ENCODE measurements at places on chromosomes 4 and X. TPM values are rescaled to one million over a fixed set of nuclear protein-coding genes. Genes with fewer than 3 reads are reported as not detected.

GRCh38 chrX:83185010-83185409 is 323.1 kb upstream of the POU3F4 start:
- DNase-seq: no peak
- no peaks in the 10 kb centered on the region for H3K36me3 ChIP-seq
- no peaks in the 10 kb centered on the region for H3K27me3 ChIP-seq
- no peak overlapping the region for H3K27ac ChIP-seq
- no peaks in the 10 kb centered on the region for H3K4me1 ChIP-seq
- H3K4me3 ChIP-seq: no peak overlapping the region

GRCh38 chrX:136251041-136251991 is at the start of gene MAP7D3:
TSS of gene MAP7D3 (minus strand) at chrX:136251400. CDS start at chrX:136251358, 42 bp downstream.
- no peaks in the 10 kb centered on the region for H3K36me3 ChIP-seq
- no peaks in the 10 kb centered on the region for H3K4me1 ChIP-seq
- H3K27ac ChIP-seq: peak within 1 kb of the TSS; percentile 60
- DNase-seq: peak; percentile 44
- H3K27me3 ChIP-seq: no peaks in the 10 kb centered on the region

DNA sequence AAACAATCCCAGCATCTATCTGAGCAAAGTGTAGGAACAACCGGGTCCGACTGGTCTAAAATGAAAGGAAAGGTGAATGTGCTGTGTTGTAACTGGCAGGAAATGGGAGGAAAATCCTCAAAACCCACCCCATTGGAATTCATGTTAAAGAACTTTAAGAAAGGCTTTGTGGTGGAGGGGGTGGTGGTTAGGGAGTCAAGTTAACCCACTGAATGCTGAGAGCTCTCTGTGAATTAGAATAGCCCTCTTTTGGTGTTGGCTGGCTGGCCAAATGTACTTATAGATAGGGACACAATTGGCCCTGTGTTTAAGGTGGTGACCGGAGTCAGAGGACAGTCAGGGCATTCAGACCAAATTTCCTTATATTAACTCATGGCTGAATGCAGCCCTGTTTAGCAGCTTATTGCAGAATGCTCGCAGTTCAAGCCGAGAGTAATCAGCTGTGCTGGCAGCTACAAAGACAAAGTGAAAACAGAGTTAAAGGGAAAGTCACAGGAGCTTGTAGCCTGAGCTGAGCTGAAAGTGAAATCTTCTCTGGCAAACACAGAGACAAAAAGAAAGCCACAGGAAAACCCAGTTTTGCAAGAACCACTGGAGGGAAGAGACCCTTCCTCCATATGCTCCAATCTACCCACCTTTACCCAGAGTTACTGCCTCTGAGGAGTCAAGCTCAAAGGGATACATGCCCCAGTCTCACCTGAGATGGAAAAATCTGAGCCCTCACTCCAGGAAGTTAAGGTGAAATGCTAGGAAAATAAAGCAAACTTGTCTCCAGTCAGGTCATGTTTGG is 38.5 kb upstream of the UGT2B7 start:
- H3K4me3 ChIP-seq: no peak overlapping the region
- DNase-seq: no peak
- H3K4me1 ChIP-seq: peaks cover 28% of the 10 kb centered on the region

- no peak for DNase-seq
- no peak overlapping the region for H3K4me3 ChIP-seq
- H3K36me3 ChIP-seq: no peaks in the 10 kb centered on the region
- H3K27ac ChIP-seq: no peak overlapping the region
- H3K4me1 ChIP-seq: no peaks in the 10 kb centered on the region
Measured at GRCh38 chrX:41556958-41557357, 109.8 kb downstream of the NYX start.

DNA sequence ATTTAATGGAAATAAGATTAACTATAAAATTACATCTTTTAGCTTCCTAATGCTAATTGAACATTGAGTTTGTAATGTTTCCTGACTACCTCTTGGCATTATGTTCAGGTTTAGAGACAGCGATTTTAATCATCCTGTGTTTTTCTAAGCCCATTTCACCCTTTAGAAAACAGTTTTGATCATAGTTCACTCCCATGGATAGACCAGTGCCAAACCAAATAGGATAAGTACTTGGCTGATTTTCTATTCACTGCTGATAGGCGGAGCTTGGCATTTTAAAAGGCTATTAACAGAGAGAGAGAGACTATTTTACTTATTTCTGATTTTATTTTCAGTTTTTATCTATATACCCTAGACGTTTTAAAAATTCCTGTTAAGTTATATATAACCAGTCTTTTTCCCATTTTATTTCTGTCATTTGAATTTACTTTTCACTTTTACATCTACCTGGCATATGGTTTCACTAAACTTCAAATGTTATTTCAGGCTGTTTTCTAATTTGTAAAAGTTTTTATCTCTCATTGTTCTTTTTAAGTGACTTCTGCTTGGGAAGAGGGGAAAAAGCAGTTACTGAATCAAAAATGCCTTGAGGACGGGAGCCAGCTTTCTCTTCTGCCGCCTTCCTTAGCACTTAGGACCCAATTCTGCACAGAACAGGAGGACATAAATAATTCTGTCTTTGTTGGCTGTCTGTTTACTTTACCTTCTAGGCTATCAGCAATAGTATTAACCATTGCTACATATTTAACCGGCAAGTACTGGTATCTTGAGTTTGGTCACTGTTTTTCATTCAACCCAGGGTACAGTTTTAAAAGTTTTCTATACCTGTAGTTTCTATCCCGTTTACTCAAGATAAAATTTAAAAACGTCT is 46.4 kb downstream of the SGMS2 start:
- no peak overlapping the region for H3K4me3 ChIP-seq
- no peaks in the 10 kb centered on the region for H3K27me3 ChIP-seq
- H3K36me3 ChIP-seq: no peaks in the 10 kb centered on the region
- H3K4me1 ChIP-seq: no peaks in the 10 kb centered on the region
- no peak for DNase-seq

DNA sequence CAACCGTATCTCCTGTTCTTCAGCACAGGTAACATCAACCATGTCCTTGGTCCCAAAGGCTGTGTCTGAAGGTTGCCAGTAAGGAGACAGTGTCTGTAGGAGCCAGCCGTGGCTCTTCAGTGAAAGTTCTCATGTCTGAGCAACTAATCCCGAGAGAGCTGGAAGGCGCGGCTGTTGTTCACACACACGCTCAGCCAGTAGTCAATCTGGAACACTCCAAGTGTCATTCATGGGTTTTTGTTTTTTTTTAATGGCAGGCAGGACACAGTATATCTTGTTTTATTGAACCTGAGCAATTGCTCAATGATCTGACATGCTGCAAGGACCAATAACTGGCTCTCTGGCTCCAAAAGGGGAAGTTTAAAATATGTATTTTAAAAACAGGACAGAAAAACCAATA is 48.4 kb upstream of the MAP3K15 start:
- no peak overlapping the region for H3K27ac ChIP-seq
- H3K4me1 ChIP-seq: peaks cover 9% of the 10 kb centered on the region
- no peaks in the 10 kb centered on the region for H3K36me3 ChIP-seq
- H3K4me3 ChIP-seq: no peak overlapping the region
- DNase-seq: no peak

DNA sequence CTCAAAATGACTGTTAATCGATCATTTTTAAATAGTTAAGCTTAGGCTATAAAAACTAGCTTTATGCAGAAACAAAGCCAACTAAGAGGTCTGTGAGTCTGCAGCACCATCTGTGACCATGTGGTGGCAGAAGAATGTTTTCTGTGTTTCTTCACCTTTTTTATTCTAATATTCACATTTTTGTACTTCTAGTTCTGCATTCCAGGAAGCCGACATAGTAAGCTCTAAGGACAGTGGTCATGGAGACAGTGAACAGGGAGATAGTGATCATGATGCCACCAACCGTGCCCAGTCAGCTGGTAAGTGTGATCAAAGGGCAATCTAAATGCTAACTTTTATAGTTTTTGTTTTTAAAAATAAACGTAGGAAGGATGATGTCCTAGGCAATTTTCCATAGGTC is 5.6 kb downstream of the PCDH10 start:
- H3K36me3 ChIP-seq: no peaks in the 10 kb centered on the region
- no peak overlapping the region for H3K4me3 ChIP-seq
- H3K27ac ChIP-seq: no peak overlapping the region
- no peaks in the 10 kb centered on the region for H3K4me1 ChIP-seq

GRCh38 chr4:10747186-10747585 is 62.6 kb upstream of the CLNK start:
- no peaks in the 10 kb centered on the region for H3K27me3 ChIP-seq
- no peaks in the 10 kb centered on the region for H3K4me1 ChIP-seq
- no peak overlapping the region for H3K27ac ChIP-seq
- H3K4me3 ChIP-seq: no peak overlapping the region

GRCh38 chr4:11596989-11597388 is 168.3 kb upstream of the HS3ST1 start:
- no peak overlapping the region for H3K27ac ChIP-seq
- DNase-seq: no peak
- no peaks in the 10 kb centered on the region for H3K4me1 ChIP-seq
- H3K27me3 ChIP-seq: no peaks in the 10 kb centered on the region
- H3K36me3 ChIP-seq: no peaks in the 10 kb centered on the region
- H3K4me3 ChIP-seq: no peak overlapping the region

DNA sequence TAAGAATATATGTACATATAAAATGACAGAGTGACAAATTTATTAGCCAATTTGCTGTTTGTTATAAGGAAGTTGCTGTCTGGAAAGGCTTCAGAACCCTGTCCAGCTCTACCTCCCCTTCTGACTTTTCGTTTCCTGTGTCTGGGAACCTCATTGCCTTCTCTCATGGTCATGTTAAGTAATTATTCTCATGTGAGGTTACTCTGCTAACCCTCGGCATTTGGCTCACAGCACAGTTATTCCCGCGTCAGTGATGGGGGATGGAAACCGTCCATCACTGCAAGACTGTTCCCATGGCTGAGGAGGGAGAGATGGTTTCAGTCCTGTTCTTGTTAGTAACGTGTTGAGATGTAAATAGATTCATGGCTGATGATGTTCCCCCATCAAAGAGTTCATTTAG is 11.9 kb downstream of the EDNRA start:
- no peak overlapping the region for H3K27ac ChIP-seq
- no peaks in the 10 kb centered on the region for H3K36me3 ChIP-seq
- H3K4me3 ChIP-seq: no peak overlapping the region
- DNase-seq: no peak
- no peaks in the 10 kb centered on the region for H3K27me3 ChIP-seq
- H3K4me1 ChIP-seq: no peaks in the 10 kb centered on the region

DNA sequence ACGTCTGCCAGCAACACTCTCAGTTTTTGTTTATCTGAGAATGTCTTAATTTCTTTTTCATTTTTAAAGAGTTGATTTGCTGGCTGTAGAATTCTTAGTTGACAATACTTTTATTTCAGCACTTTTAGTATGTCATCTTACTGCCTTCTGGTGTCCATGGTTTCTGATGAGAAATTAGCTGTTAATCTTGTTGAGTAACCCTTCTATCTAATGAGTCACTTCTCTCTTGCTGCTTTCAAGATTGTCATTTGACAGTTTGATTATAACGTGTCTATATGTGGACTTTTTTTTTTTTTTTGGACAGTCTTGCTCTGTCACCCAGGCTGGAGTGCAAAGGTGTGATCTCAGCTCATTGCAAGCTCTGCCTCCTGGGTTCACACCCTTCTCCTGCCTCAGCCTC is 24.0 kb upstream of the TMEM255A start:
- DNase-seq: no peak
- no peaks in the 10 kb centered on the region for H3K4me1 ChIP-seq
- no peak overlapping the region for H3K27ac ChIP-seq
- H3K36me3 ChIP-seq: no peaks in the 10 kb centered on the region
- no peaks in the 10 kb centered on the region for H3K27me3 ChIP-seq

GRCh38 chrX:48714573-48714972 is 18.0 kb downstream of the SUV39H1 start:
- H3K4me1 ChIP-seq: peaks cover 19% of the 10 kb centered on the region
- H3K4me3 ChIP-seq: no peak overlapping the region
- H3K27me3 ChIP-seq: no peaks in the 10 kb centered on the region
- no peaks in the 10 kb centered on the region for H3K36me3 ChIP-seq

DNA sequence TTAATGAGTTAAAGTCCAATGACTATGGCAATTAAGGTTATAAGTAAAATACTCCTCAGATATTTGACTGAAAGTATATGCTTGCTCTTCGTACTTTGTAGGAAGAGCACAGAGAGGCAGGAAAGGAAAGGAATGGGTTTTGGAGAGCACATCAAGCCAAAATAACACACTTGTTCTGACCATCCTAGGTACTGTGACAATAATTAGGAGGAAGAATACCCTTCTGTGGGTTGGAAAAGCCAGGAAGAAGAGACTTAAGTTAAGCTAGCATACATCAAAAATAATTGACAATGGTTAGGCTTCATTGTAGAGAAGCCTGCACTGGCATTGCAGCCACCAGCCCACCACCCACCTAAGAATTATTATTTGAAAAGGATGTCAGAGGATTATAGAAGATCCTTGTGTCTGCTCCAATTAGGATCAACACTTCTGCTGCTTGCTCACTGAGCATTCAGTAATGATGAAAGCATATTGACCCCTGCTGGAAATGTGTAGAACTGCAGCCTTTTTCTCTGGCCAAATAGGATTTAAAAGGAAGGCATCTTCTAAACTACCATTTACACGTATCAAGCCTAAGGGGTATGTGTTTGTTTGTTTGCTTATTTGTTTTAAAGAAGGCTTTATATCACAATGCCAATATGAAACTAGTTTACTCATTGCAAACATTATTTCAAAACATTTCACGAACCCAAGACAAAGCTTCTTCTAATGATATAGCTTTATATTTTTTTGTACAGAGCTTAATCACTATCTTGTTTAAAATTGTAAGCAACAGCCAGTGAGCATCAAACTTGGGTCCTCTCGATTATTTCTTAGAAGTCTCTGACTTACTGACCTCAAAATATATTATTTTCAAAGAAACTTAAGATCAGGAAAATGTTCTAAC is 286.2 kb upstream of the TET2 start:
- no peaks in the 10 kb centered on the region for H3K27me3 ChIP-seq
- H3K27ac ChIP-seq: no peak overlapping the region
- DNase-seq: peak; percentile 47
- H3K4me3 ChIP-seq: no peak overlapping the region

The TAPT1 gene
- 24.9 TPM for total RNA-seq

The PFKFB1 gene
- 0.21 TPM for total RNA-seq

The SPANXN4 gene
- total RNA-seq: not detected
